ENCODE measurements at places on chromosomes 6 and 20. TPM values are rescaled to one million over a fixed set of nuclear protein-coding genes. Genes with fewer than 3 reads are reported as not detected.

- no peak for DNase-seq
Observed at GRCh38 chr6:110239526-110240274, 59.5 kb downstream of the CDC40 start.

The SPEF1 gene
- total RNA-seq, result 0.41 TPM

The WFDC10B gene
- not detected for total RNA-seq

- no peak for DNase-seq
Observed at GRCh38 chr6:162085561-162085960, 642.0 kb downstream of the PRKN start.

DNA sequence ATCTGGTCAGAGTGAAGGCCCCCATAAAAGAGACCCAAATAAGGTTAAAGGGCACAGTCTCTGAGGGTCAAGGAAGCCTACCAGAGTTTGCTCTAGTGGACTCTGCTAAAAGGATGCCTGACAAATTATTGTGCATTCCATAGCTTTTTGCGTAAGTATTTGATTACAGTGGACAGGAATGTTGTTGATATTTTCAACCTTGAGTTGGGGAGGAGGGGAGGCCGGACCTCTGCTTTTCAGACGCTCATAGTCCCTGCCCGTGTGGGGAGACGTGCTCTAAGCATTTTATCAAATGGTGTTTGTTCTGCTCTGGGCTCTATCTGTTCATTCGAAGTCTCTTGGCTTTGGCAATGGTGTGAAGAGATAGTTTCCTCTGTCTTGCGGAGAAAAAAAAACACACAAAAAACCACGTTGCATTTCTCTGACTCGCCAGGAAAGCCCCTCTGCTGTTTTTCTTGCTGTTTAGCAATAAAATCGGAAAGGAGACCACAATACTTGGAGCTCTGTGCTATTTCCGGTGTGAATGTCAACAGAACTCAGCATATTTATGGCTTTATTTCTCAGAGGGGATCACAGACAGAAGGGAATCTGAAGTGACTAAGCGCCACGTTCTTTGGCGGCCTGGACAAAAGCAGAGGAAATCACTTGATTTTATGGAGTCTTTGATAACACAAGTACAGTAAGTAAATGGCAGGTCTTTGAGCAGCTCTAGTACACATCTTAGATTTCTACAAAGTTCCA is 159.8 kb downstream of the ZFP64 start:
- DNase-seq, result no peak

The TRIM10 gene
- total RNA-seq, result under 0.01 TPM

The EIF6 gene
- total RNA-seq, result 71.7 TPM

The PARD6B gene
- total RNA-seq, result 20.4 TPM

- no peak for DNase-seq
Observed at GRCh38 chr6:36160147-36160760, 29.9 kb downstream of the MAPK13 start.

GRCh38 chr20:24752612-24753011 is 196.5 kb upstream of the CST7 start:
- DNase-seq, result no peak

- no peak for DNase-seq
Observed at GRCh38 chr6:41100871-41101287, 28.1 kb downstream of the NFYA start.

GRCh38 chr6:161085246-161085645 is 93.7 kb downstream of the MAP3K4 start:
- DNase-seq, result no peak

The DIDO1 gene
- total RNA-seq, result 37.5 TPM

DNA sequence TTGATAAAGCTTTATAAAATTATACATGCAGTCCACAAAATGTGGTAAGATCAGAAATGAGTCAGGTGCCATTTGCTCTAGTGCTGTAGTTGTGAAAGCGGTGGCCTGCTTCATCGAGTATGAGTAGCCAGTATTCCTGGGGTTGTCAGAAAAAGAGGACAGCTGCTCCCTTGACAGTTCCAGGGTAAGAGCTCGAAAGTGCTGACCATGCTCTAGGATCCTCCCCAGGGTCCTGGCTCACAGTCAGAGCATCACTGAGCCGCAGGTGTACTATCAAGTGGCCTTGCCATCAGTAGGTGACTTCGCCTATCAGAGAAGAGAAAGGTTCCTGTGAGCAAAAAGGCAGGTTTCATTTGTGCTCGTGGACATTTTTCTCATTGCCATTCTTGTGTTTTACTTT is 3.6 kb downstream of the BTBD3 start:
- no peak for DNase-seq

The NKX2-4 gene
- not detected for total RNA-seq
